Immature natural killer cell (primary cell): ENCODE measurements at places on chromosomes 6 and 20.

GRCh38 chr20:9348747-9349146 is 165.6 kb upstream of the LAMP5 start:
- DNase-seq = no peak

DNA sequence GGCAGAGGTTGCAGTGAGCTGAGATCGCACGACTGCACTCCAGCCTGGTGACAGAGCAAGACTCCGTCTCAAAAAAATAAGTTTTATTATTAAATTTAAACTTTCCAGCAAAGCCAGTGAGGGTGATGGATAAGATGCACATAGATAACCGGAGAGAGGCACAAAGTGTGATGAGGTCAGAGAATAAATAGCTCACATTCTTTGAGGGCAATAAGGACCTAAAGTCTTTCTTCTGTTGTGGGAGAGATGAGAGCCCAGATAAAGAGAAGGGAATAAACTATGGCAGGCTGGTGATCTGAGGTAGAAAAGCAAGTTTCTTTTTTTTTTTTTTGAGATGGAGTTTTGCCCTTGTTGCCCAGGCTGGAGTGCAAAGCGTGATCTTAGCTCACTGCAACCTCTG is 20.6 kb upstream of the EZR start:
- no peak for DNase-seq

GRCh38 chr6:162151021-162151665 is 576.4 kb downstream of the PRKN start:
- DNase-seq = no peak

DNA sequence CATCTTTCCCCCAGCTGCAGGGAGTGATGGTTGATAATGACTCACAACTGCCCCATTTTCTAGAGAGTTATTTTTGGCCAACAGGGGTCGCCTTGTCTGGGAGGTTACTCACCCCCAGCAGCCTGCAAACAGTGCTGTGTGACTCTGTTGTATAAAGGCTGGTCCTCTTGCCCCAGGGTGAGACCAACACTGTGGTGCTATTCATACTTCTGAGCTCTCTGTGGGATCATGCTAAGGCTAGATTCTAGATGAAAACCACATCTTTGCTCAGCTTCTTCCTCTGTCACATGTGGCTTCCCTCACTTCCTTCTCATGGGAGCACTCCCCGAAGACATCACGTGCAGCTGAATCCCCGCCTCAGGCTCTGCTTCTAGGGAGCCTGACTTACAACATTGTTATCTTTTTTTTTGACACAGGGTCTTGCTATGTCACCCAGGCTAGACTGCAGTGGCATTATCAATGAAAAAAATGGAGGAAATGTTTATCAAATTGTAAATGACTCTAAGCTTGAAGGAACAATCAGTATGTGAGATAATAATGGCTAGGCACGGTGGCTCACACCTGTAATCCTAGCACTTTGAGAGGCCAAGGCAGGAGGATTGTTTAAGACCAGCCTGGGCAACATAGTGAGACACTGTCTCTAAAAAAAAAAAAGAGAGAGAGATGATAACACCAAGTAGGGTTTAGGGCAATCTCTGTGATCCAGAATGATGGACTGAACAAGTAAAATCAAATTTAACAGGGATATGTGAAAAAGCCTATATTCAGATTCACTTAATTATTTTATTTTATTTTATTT is 55.7 kb upstream of the SLC23A2 start:
- peak; percentile 91 for DNase-seq

GRCh38 chr20:45038745-45039474 is 62.0 kb downstream of the KCNS1 start:
- DNase-seq = no peak

GRCh38 chr6:154535851-154536250 is 25.4 kb upstream of the CNKSR3 start:
- no peak for DNase-seq
